Motor neuron (in vitro differentiated cells): ENCODE measurements at places on chromosomes 7 and 10. TPM values are rescaled to one million over a fixed set of nuclear protein-coding genes. Genes with fewer than 3 reads are reported as not detected.

- ATAC-seq: no peak
Measured at GRCh38 chr10:89362929-89363328, 14.9 kb upstream of the IFIT1B start.

DNA sequence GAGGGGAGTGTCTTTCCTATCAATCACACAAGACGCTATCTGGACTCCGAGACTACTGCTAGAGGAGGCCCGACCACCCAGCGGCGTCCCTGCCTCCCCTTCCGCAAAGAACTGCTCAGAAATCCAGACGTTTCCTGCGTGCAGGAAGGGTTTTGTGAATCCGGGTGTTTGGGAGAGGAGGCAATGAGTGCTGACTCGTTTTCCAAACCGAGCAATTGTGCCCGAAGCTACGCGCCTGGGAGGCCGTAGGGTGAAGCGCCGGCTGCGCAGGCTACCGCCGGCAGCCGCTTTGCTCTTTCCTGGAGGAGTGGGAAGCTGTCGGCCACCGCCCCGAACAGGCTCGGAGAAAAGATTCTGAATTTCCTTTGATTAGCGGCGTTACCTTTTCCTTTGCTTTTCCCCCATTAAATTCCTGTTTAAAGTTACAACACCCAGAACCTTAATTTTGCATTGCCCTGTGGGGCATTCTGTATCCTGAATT, 5.3 kb downstream of the VAX1 start:
- no peak for ATAC-seq

Gene GNAT3
- 0.25 TPM in 1 of 2 replicates, not detected in the other for total RNA-seq

DNA sequence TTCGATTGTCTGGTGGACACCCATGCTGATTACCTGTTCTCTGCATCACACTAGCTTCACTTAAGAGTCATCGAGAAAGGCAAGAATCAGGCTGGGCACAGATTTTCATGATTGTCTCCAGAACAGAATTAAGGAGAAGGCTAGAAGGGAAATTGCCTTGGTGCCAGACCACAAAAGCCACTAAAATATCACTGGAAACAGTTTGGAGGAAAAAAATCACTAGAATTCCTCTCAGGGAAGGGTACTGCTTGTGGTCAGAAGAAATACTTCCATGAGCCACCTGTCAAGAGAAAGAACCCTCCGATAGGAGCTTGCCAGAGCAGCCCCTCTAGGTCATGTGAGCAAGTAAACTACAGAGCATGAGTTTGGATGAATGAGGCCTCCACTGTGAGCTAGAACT, 269.3 kb upstream of the TEX47 start:
- no peak for ATAC-seq

DNA sequence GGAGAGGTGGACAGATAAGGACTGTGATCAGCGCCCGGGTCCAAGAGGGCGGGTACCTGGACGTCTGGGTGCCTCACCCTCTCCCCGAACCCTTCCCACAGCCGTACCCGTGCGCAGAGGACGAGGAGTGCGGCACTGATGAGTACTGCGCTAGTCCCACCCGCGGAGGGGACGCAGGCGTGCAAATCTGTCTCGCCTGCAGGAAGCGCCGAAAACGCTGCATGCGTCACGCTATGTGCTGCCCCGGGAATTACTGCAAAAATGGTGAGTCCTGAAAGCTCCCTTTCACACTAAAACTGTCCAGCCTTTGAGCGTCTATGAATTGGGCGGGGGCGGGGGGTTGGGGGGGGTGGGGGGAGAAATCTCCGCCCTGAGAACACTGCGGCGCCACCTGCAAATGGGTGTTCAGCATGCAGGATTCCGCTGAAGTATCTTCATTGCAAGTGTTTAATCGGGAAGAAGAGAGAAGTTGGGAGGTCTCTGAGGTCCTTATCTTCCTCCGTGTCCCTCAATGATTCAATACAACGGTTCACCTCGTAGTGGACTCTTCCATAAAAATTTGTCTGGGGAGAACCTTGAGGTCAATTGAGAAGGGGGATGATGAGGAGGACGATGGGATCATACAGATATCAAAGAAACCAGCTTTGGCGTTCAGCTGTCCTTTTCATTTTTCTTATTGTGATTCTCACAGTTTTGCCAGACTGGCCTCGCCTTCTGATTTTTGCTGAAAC, 906 bp downstream of the DKK1 start:
- ATAC-seq: peak; percentile 46

- no peak for ATAC-seq
Measured at GRCh38 chr10:83965473-83965872, 173.8 kb upstream of the GHITM start.

GRCh38 chr7:157125376-157126223, 13.1 kb upstream of the UBE3C start:
- ATAC-seq: peak; percentile 36

DNA sequence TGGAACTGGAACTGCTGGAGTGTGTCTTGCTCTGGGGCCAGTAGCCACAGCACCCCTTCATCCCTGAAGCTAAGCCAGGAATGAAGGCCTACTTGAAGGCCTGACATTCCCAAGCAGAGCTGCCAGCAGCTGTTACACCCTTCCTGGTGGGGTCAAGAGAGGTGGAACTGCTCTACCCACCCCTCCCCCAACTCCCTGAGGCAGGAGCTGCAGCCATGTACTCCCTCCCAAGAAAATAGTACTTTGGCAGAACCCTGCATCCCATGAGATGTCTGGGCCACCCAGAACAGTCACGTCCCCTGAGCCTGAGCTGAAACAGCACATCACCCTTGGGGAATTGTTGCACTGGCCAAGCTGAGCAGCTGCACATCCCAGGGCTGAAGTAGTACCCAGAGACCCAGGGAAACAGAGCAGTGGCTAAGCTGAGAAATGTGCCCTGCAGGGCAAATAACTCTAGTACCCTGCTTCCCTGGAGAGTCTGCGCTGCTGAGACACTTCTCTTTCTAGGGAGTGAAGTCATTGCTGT, 63.4 kb upstream of the PLA2G12B start:
- no peak for ATAC-seq

GRCh38 chr10:126160971-126161630, 227.2 kb downstream of the ADAM12 start:
- no peak for ATAC-seq

Gene PTPRZ1
- total RNA-seq: 89.5 and 137 TPM in 2 replicates

Gene STAMBPL1
- 8.5 and 10.6 TPM in 2 replicates for total RNA-seq

GRCh38 chr10:51106311-51106945, 32.1 kb downstream of the PRKG1 start:
- ATAC-seq: no peak

GRCh38 chr7:30224511-30225062, 59.8 kb upstream of the ZNRF2 start:
- ATAC-seq: no peak

DNA sequence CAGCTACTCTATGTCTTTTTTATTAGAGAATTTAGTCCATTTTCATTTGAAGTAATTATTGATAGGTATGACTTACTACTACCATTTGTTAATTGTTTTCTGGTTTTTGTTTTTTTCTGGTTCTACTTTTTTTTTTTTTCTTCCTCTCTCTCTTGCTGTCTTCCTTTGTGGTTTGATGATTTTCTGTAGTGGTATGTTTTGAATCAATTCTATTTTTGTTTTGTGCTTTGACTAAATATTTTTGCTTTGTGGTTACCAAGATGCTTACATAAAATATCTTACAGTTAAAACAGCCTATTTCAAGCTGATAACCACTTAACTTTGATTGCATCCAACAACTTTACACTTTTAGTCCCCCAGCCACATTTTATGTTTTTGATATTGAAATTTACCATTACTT, 3.3 kb upstream of the OR2F2 start:
- ATAC-seq: no peak

GRCh38 chr7:3197567-3198213, 103.4 kb upstream of the SDK1 start:
- ATAC-seq: no peak

DNA sequence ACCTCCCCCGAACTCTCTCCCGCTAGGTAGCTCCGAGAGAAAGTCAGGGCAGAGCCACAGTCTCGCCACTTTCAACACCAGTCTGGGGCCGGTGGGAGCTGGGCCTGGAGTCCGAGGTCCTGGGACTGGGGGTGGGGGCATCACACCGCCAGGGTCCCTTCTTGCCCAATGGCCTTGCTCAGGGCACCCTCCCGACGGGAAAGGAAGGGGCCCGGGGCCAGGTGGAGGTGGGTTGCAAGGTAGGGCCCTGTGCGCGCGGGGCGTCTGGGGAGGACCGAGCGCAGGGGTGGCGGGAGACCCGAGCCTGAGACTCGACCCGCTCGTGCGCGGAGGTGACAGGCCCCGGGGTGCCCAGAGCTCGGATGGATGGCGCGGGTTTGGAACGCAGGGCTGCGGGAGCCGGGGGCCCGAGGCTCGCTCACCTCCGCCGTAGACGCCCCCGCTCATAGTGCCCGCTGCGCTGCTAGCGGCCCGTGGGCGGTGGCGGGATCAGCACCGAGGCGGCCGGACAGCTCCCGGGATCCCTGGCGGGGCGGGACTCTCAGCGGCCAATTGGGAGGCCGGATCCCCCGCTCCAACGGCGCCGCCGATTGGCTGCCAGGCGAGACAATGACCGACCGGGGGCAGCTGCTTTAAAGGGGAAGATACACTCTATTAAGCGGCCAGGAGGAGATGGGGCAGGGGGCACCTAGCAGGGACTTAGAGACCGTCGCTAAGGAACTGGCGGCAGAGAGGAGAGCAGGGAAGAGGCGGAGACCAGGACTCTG, at the start of gene ACTL6B:
TSS of gene ACTL6B (minus strand) at position 541 of the 767 bp plus-strand sequence. CDS start at position 447, 94 bp downstream.
- peak; percentile 99 for ATAC-seq

DNA sequence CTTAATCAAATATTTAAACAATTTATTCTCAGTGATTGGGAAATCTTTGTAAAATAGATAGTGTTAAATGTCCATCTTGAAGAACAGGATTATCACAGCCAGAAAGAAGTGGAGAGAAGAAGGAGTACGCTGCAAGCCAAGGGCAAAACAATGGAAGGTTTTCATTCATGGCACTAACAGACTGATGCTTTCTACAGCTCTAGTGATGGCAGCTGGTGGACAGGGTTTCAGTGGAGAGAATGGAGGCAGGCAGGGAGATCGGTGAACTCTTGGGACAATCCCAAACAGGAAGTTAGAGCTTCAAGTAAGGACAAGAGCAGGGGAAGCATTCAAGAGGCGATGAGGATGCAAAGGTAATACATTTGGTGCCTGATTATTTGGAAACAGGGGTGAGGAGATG, 207.0 kb downstream of the JAZF1 start:
- ATAC-seq: no peak

DNA sequence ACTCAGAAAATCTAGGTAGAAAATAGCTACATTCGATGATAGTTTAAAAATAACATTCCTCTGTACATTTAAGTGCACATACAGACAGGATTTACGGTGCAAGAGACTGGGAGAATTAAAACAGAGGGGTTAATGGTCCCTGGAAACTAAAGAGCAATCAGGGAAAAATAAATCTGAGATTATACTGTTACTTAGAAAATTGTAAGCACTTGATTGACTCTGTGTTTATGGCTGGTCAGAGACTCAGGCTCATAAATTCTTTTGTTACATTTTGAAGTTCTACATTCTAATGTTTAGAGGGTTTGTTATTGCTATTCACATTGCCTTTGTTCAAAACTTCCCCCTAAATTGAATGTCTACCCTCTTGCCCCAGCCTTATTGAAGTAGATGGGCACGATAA, 54.4 kb downstream of the CDCA7L start:
- ATAC-seq: no peak

Gene TRIM56
- 3.1 and 3.7 TPM in 2 replicates for total RNA-seq

GRCh38 chr7:159207951-159208350, 63.3 kb upstream of the VIPR2 start:
- no peak for ATAC-seq

DNA sequence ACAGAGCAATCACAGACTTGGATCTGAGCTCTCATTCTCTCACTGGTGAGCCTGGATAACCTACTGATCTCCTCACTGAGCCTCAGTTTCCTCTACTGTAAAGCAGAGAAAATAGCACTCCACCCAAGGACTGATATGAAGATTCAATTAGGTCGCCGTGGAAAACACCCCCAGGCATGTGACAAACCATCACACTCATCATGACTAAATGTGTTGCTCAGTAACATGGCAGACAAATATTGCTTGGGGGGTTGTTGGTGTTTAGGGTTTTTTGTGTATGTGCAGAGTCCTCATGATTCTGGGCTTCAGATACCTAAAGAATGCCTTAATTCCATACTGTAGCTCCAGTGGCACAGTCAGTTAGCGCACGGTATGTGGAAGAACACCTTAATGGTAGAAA, 122.1 kb upstream of the TCF7L2 start:
- no peak for ATAC-seq

Gene PHKG1
- total RNA-seq: 0.78 and 1.3 TPM in 2 replicates

GRCh38 chr7:16040346-16040745, 353.9 kb upstream of the MEOX2 start:
- ATAC-seq: no peak

GRCh38 chr10:24462889-24463552, 254.1 kb downstream of the KIAA1217 start:
- ATAC-seq: peak; percentile 68

Gene SPDYE2
- total RNA-seq: 5.9 and 7.2 TPM in 2 replicates

Gene COL13A1
- 50.6 and 60.7 TPM in 2 replicates for total RNA-seq

Gene EBLN1
- 3.1 and 4.0 TPM in 2 replicates for total RNA-seq

Gene NXPH1
- 2.0 and 3.0 TPM in 2 replicates for total RNA-seq

Gene GLCCI1
- 9.6 and 14.6 TPM in 2 replicates for total RNA-seq

Gene NCF1
- total RNA-seq: not detected in 2 replicates

DNA sequence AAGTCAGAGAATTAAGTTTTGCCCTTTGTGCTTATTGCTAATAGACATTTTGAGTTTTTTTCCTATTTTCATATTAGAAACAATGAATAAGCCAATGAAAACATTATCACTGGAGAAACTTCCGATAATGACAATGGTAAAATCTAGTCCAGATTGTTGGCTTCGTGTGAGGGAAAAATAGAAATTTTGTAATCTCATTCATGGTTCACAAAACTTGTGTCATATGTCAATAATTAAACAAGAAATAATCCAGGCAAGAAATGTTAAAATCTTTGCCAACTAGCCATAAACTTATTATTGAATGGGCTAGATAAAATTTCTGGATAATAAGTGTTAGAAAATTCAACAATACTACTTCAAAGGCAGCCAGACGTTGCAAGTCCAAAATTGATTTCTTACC, 36.6 kb downstream of the RNLS start:
- no peak for ATAC-seq

Gene TAS2R41
- 0.89 TPM in 1 of 2 replicates, not detected in the other for total RNA-seq

- no peak for ATAC-seq
Measured at GRCh38 chr7:105250706-105251105, 138.0 kb downstream of the SRPK2 start.

Gene HOXA4
- total RNA-seq: 0.81 and 1.1 TPM in 2 replicates

DNA sequence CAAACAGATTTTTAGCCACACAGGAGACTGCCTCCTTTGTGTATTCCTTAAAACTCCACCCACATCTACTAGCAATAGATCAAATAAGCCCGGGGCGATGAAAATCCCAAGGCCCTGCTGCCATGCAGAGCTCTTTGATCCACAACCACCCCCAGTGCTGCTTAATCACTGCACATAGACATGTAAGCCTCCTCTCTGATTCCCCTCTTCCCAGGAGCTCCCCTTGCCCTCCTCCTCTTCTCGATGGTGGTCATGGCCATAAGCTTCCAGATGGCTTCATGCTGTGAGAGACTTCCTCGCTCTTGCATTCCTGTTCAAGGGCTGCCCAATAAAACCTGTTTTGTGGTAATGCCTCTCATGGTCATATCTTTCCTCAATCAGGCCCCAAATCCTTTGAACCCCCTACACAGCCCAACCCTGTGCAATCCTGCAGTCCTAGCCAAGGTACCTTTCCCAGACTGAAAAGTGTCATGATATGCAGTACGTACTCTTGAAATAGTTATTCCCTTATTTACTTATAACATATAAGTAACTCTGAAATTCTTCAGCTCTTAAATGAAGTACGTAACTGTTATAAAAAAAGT, 158.5 kb downstream of the CACNA2D1 start:
- no peak for ATAC-seq
